ENCODE measurements at places on chromosomes 6 and 20. TPM values are rescaled to one million over a fixed set of nuclear protein-coding genes. Genes with fewer than 3 reads are reported as not detected.

The DEFB124 gene
- not detected for total RNA-seq

The KCNK16 gene
- not detected for total RNA-seq

The AGPAT1 gene
- 19.1 TPM for total RNA-seq

The SH3BGRL2 gene
- 16.0 TPM for total RNA-seq

The ADNP gene
- 141 TPM for total RNA-seq

The TOX2 gene
- total RNA-seq: 0.63 TPM

The POM121L2 gene
- total RNA-seq: not detected

The IL17F gene
- total RNA-seq: not detected
